ENCODE measurements at places on chromosomes 5 and 9.
A peak's percentile ranks its signal among the peaks of the same experiment; 100 is the strongest.

GRCh38 chr9:112443200-112443599 is 43.4 kb upstream of the KIAA1958 start:
- DNase-seq, result no peak

DNA sequence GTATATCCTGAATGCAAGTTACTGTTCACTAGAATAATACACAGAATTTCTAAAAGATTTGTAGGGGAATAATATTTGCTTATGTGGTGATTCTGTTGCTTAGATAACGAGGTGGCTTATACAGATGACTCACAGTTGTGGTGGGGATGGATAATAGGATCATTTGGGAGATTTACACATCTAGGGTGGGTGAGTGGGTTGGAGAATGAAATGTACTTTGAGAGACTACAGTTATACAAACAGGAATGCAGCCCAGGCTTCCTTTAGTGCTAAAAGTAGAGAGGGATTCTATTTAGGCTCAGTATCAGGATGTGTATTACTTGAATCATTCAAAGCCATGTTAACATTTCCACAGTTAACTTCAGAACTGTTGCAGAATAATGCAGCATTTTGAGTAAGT is 1.8 kb downstream of the CTXN3 start:
- no peak for DNase-seq

- no peak for DNase-seq
These were observed 265.1 kb upstream of the PANK3 start for GRCh38 chr5:168844016-168844921.

DNA sequence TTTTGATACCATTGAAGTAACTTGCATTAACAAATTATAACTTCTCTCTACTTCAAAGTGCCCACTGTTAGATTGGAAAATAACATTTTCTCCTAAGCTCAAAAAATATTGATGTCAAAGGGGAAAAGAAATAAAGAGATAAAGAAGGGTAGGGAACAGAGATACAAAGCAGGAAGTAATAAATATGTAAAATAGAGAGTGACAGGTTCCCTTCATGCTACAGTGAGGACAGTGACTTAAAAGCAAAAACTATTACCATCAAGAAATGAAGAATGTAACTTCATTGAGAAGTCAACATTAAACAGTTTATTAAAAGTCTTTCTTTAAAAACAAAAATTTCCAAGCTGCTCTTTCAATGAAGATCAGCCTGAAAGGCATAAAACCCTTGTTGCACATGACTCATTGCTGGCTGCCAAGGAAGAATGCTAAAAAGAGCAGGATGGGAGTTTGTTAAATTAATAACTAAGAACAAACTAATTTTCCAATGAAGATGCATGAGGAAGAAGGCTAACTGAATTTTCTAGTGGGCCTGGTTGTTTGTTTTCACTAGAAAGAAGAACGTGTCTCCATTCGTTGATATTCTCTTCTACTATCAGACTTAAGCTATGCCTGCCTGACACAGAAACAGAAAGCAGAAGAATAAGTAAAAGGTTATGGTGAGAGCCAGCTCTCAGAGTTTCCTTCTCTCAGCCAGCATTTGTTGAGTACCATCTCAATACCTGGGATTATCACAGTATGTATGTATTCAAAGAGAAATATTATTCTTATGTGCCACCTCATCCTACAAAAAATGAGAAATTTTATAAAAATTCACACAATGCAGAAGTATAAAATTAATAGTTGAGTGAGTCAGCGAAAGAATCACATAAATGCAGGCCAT is 197.8 kb upstream of the NREP start:
- DNase-seq, result no peak

DNA sequence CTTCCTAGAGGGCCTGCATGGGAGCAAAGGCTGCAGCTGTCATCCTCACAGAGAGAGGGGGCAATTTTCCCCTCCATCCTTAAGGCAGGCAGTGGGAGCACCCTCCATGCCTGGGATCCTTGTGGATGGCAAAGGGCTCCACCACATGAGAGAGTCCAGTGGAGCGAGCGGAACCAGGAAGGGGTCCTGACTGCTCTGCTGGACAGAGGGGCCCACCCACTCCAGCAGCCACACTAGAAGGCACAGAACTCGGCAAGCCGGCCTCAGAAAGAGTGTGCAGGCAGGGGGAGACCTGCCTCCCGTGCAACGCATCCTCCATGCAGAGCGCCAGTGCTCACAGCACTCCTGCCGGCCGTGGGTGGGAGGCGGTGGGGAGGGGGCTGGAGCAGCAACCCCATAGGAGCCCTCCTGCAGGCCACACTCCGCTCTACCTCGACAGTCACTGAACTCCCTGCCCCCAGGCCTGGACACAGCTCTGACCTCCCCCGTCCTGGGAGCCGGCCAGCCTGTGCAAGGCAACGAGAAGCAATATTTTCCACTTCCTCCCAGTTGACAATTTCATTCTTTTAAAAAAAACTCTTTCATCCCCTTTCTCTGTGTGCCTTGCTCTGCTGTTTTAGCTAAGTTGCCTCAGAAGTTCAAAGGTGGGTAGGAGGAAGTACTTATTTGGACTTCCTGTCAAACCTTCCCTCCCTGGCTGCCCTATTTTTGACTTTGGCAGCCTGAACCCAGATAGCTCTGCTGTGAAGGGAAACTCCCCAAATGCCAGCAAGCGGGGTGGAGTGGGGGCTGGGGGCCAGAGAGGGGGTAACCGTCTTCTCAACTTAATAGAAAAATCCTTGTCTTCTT is 5.3 kb upstream of the LCP2 start:
- peak; percentile 77 for DNase-seq

DNA sequence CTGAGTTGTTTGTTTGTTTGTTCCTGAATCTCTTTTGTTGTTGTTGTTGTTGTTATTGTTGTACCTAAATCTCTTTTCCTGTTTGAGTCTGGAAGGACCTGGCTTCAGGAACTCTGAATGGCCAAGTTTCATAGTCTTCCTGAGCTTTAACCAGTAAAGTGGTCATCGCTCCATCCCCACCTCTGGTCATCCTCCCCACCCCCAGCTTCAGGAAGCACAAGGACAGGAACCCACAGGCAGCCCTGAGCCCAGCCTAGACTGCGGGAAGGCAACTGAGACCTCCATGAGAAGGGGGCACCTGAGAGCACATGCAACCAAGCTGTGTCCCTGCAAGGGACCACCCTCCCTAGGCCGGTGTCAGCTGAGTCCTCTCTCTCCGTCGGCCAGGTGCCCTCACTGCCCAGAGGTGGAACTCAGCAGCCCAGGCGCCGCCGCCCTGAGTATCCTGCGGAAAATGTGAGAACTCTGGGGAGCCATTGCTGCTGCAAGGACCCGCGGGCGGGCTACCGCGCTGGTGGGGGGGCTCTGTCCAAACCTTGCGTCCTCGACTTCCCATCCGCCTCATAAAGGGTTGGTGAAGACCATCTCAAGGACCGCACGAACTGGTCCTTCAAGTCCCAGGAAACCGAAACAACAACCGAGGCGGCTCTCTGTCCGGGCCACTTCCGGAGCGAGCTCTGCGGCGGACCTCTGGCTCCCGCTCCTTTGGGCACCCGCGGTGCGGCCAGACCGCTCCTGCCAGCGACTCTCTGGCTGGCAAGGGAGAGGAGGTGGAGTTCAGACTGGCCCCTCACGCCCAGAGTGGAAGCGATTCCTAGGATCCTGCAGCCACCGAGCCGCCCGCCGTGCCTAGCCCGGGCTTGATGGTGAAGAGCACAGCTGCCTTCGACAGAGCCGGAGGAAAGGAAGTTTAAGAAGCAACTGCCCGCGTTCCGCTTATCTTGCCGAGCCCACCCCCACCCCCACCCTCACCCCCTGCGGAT is 4.2 kb downstream of the BARX1 start:
- DNase-seq, result no peak

GRCh38 chr5:110288766-110289511 is 437.5 kb downstream of the TMEM232 start:
- no peak for DNase-seq

DNA sequence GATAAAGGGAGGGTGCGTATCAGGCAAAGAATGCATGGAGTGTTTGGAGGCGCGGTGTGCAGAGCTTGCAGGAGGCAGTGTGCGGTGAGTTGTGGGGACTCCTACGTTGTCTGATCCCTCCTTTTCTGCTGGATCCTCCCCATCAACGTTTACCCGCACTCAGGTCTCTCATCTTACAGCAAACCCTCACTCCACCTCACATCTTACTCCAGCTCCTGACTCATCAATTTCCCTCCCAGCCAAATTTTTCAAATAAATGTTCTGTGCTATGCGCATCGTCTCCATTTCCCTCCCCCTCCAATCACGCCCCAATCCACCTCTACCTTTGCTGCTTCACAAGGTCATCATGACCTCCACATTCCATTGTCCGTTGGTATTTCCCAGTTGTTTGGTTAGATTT is 138.9 kb upstream of the KLF4 start:
- DNase-seq, result no peak

DNA sequence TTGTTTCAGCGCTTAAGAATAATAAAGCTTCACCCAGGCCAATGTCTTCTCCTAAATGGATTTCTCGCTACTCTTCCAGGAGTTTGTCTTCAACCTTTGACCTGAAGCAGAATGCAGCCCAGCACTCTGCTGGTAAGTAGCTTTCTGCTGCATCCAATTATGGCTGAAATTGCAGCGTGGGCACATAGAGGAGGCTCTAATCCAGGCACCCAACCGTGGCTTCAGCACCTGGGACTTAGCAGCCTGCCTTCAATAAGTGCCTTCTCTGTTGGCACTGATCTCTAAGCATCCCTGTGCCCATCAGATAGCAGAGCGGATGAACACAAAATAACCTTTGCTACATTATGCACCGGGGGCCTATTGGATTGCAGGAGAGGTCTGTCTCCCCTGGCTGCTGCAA is 105.2 kb downstream of the TRIM32 start:
- DNase-seq, result no peak

DNA sequence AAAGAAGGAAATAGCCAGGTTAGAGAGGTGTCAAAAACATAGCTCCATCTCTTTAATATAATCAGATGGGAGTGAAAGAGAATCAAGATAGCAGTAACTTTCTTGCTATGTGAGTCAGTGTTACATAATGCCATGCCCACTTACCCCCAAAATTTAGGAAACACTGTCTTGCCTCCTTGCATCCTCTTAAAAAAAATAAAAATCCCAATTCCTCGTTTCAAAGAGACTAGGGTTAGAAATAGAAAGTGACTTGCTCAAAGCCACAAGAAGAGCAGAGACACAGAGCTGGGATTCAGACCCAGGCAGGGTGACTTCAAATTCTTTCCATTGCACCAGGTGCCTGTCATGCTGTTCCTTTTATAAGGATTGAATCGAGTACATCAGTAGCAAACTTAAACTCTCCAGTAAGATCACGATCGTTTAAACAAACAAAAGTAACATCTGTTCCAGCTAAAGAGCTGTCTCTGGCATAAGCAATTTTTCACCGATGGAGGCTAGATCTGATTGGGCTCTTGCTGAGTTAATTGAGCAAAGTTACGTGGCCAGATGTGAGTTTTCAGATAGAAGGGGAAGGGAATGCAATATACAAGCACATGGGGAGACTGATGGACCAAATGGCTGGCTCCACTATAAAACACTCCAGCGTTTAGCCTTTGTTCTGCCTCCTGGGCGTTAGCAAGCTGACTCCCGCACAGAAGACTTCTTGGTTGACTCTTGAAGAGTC is 176.9 kb downstream of the PALM2AKAP2 start:
- DNase-seq, result no peak

DNA sequence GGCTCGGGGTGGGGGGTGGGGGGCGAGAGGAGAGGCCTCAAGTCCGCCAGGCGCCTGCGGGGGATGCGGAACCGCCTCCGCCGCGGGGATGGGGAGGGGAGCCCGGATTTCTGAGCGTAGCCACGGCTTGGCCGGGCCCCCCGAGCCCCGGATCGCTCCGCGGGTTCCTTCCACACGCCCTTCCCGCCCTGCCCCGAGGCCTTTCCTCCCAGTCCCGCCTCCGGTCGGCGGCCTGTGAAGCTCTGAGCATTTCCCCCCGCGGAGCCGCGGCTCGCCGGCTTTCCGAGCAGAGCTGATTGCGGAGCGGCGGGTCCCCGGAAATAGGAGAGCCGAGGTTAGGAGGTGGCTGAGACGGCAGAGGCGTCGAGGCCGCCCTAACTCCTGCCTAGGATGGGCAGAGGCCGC is 6.1 kb downstream of the IRX4 start:
- DNase-seq, result peak; percentile 38

GRCh38 chr5:179195561-179196404 is 135.6 kb downstream of the ZNF354C start:
- no peak for DNase-seq

GRCh38 chr5:926417-927171 is 33.9 kb downstream of the TRIP13 start:
- peak; percentile 44 for DNase-seq

- DNase-seq, result no peak
These were observed 25.3 kb upstream of the PPP1R2B start for GRCh38 chr5:156824800-156825199.

DNA sequence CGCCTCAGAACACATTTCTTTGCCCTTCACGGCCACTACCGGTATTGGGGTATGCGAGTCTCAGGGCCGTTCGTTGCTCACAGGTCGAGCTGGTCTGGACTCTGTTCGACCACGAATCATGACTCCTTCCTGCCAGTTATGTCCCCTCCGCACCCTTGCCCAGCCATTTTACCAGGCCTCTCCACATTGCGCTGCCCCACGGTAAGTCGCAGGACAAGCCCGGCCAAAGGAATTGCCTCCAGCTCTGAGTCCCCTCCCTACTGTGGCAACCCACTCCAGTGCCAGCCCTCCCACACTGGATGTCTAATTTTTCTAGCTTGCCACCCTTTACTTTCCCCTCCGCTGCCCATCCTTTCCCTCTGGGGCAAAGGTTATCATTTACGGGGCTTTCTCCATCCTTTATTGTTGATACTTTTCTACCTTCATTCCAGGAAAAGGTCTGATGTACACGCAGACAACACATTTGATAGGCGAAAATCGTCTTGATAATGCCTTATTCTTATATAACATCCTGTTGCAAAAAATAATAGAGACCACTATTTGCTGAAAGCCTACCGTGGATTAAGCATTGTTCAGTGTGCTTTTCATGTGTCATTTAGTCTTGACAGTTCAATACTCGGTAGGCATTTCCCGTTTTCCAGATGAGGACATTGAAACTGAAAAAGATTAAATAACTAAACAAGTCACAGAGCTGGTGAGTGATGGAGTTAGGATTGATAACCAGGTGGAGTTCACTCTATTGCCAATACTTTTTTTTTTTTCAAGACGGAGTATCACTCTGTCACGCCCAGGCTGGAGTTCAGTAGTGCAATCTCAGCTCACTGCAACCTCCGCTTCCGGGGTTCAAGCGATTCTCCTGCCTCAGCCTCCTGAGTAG is 958 bp upstream of the HSPA5 start:
- no peak for DNase-seq

- DNase-seq, result no peak
These were observed 259.9 kb downstream of the SYK start for GRCh38 chr9:91061506-91061905.
